SJSA1 (cell line): ENCODE measurements at places on chromosomes 12 and 14.

DNA sequence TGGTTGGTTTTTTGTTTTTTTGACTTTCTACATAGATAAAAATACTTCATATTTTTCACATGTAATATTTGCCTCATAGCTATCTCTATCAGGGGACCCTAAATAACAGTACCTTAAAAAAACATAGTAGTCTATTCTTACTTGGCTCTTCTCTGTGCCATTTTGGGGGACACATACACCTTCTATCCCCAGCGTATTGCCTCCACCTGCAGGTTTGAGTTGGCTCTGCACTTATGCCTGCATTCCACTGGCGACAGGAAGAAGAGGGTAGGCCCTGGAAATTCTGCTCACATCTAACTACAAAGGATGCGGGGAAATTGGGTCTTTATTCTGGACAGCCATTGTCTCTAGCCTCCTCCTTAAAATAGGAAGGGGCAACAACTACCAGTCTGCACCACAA is 13.8 kb upstream of the IFI27L2 start:
- DNase-seq, result no peak

- DNase-seq, result no peak
These were observed 5.0 kb downstream of the ZFHX2 start for GRCh38 chr14:23546450-23547035.

DNA sequence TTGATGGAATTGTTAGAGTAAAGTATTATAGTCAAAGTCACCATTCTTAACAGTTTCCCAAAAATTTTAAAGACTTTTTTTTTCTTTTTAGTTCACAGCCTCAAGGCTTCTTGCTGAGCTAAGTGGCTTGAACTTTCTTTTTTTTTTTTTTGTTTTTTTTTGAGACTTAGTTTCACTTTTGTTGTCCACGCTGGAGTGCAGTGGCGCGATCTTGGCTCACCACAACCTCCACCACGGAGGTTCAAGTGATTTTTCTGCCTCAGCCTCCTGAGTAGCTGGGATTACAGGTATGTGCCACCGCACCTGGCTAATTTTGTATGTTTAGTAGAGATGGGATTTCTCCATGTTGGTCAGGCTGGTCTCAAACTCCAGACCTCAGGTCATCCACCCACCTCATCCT is 92.8 kb downstream of the SETD3 start:
- DNase-seq, result peak; percentile 5

DNA sequence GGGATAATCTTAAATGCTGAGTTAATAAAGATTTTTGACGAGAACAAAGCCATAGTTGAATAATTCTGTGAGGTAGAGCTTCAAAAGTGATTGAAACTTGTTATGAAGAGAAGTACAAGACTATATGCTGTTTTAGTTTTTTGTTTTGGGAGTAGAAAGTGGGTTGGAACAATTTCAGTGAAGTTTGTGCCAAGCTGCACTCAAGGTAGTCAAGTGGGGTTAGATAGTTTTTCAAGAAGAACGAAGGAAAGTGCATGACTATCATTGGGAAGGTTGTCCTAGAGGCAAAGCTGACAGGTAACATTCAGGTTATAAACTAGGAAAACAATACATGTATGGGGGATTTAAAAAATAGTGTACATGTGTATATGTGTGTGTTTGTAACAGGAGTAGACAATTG is 16.2 kb downstream of the FUT8 start:
- DNase-seq, result no peak

DNA sequence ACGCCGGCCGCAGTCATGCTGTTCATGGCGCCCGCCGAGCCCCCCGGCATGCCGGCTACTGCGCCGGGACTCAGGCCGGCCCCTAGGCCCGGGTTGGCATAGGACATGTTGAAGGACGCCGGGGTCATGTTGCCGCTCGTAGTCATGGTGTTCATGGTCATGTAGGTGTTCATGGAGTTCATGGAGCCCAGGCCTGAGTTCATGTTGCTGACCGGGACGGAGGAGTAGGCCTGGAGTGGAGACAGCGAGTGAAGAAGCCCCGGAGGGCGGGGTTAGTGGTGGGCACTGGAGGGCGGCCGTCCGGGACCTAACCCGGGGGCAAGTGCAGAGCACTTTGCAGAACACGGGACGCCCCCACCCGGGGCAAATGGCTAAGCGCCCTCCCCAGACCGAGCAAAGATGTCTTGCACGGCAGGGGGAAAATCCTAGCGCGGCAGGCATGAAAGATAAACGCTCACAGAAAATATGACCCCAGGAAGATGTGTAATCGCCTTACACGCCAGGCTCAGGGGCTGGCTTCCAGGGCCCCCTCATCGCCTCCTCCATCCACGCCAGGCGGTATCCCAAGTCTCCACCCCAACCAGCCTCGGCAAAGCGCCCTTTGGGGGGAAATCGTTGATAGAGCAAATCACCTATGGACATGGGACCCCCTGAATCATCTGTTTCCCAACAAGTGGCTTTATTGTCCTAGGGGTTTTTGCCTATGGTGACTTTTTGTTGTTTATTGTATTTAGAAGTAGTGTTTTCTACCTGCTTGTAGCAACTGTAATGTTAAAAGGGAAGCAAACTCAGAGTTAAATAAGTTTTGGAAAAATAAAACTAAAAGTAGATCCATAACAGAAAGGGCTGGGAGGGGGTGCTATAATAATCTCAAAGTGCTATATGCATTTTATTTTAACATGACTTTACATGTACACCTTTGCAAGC is 2.3 kb downstream of the FOXA1 start:
- DNase-seq, result no peak

- no peak for DNase-seq
These were observed 15.0 kb upstream of the GALNT16 start for GRCh38 chr14:69244946-69245345.

DNA sequence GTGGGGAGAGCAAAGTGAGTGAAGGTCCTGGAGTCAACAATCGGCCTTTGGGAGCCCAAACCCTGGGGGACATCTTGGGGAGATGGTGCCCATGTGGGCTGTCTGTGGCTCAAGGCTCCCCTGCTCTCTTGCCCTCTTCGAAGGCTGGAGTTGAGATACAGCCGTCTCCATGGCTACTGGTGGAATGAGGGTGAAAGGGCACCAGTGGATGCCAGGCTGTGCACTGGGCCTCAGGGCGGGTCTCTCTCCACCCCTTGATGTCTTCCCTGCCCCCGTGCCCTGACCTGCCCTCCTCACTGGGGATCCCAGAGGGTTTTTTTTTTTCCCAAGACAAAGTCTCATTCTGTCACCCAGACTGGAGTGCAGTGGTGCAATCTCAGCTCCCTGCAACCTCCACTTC is 2.0 kb upstream of the ANKRD9 start:
- DNase-seq, result no peak

- peak; percentile 15 for DNase-seq
These were observed 301.1 kb downstream of the DUSP6 start for GRCh38 chr12:89051065-89051677.

GRCh38 chr14:104128981-104129380 is 9.4 kb upstream of the KIF26A start:
- DNase-seq, result no peak

DNA sequence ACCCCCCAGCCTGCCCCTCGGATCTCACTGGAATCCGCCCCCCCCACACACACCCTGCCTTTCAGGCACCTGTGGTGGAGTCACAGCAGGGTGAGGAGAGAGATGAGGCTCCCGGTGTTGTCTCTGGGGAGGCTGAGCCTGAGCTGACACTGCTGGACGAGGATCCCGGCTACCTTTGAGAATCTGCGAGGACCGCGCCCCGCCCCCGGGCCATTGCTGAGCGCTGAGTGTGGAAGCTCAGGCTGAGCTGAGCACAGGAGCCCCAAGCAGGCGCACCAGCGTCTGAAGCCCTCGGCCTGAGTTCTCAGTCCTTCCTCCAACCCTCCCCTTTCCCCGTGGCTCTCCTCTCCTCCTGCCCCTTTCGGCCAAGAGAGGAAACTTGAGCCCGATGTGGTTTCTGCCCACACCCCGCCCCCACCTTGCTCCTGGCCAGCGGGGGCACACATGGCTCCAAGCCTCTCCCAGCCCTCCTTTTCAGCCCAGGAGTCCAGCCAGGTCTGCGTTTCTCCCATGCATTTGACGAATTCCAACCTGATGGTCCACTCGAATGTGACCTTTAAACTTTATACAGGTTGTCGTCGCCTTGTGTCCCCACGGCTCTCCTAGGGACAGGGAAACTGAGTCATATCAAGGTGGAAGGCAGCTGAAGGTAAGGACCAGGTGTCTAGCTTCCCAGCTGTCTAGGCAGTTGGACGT is at the start of gene NFE2:
Gene NFE2 (minus strand): TSS at position 284 of the 696 bp plus-strand sequence. CDS start 5,767 bp downstream, outside the sequence.
- DNase-seq, result peak; percentile 65

DNA sequence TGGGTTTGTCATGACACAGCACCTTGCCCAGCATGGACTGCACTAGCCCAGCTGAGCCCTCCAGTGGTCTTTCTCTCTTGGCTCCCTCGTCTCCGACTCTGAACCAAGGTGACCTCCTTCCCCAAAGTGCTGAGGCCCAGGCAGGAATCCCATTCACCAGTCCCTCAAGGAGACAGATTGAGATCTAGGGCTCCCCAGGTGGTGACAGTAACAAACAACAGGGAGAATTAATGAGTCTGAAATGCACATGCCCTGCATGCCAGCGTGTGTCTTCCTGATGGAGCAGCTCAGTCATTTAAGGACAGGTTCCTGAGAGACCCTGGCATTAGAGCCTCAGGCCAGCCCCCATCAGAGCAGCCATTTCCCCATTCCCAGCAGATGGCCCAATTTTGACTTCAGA is 51.4 kb upstream of the OAS1 start:
- DNase-seq, result no peak

- DNase-seq, result no peak
These were observed 47.4 kb upstream of the BTG1 start for GRCh38 chr12:92193063-92193462.

DNA sequence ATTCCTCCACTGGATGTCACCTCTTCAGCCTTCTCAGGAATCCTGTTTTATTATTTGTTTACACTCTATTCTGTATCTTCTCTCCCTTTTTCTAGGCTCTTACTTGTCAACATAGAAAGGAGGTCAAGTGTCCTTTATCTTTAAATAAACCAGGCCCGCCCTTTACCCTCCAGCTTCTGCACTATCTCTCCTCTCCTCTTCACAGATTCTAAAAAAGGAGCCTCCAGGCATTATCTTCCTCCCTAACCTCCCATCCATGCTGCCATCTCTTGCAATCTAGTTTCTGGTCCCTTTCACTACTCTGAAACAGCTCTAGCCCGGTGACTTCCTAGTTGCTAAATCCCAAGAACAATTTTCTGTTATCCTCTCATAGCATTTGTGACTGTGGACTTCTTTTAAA is 24.1 kb upstream of the ARID2 start:
- DNase-seq, result no peak

DNA sequence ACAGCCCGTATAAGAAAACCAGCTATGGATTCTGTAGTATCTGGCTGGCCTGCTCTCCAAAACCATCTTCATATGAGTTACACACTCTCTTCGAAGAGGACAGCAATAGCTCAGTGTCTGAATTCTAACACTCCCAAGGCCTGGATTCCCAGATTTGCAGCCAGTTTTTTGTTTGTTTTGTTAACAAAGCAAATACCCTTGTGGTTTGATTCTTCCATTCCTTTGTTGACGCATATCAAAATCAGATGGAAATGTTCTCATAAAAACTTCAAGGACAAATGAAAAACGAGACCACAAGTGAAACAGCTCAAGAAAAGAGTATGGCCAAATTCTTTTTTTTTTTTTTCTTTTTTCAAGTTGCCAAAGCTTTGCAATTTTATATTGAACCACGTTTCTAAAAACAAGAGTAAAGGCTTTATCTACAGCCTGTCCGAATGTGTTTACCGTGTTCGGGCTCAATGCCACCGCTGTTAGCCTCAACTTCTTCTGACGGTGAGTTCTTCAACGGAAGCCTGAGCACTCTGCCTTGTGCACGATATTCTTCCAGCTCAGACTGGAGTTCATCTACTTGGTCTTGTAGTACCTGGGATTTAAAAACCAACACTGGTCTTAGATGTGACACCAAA is 67.5 kb downstream of the NIN start:
- DNase-seq, result peak; percentile 66

GRCh38 chr12:54565986-54566544 is 16.7 kb downstream of the PDE1B start:
- no peak for DNase-seq

GRCh38 chr14:94963051-94963450 is 193.1 kb upstream of the GSC start:
- no peak for DNase-seq

DNA sequence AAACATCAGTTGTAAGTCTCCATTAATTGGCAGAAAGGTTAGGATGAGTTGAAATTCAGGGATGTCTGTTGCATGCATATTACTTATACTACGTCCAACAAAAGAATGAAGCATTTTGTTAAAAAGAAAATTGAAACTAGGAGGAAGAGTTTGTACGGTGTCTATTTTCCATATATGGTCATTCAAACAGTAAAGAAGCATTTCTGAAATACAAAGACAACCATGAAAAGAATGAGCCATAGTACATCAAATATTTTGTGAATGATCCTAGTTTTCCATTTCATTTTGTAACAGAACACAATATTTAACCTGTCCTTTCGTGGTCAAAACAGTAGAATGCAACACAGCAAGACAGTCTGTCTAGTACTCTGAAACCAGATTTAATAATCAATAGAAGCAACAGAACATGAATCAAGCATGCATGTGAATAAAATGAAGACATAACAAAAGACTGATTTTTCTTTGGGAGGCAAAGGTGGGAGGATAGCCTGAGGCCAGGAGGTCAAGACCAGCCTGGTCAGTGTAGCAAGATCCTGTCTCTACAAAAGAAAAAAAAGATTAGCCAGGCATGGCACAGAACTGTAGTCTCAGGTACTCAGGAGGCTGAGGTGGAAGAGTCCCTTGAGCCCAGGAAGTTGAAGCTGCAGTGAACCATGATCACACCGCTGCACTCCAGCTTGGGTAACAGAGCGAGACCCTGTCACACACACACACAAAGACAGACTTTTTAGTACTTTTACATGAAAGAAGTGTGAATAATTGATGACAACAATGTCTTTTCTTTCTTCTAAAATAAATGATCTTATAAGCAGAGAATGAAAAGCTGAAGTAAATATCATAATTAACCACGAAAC is 156.0 kb downstream of the LRIG3 start:
- peak; percentile 19 for DNase-seq

DNA sequence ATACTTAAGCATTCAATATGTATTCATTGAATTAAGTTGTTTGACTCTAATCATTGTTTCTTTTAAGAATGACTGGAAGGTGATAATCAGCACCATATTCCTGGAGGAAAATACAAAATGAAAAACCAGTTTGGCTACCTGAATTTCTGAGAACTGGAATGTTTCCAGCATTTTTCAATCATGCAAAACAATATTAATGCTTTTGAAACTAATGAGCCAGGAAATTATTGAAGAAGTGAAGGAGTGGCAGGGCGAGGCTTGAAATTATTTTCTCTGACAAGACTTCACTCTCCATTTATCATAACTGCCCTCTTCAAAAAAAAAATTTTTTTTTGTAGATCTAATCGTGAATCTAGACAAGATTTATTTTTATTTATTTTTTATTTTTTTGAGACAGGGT is 19.0 kb downstream of the TMEM19 start:
- DNase-seq, result no peak

DNA sequence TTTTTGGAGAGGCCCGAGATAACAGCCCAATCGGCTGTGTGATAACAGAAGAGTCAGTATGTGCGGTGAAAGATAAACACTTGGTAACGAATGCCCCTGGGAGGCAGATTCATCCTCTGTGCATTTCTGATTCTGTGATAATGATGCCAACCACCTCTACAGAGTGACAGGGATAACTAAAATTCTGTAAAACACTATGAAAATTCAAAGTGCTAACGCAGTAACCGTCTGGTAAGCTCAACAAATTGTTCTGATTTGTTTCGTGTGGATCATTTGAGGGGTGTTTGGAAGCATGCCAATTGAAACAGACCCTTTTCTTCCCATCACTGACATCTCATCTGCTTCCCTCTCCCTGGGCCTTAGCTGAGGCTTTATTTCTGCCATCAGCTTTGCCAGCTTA is 76.3 kb downstream of the ESR2 start:
- no peak for DNase-seq
